ENCODE measurements at places on chromosomes 7 and 10.

DNA sequence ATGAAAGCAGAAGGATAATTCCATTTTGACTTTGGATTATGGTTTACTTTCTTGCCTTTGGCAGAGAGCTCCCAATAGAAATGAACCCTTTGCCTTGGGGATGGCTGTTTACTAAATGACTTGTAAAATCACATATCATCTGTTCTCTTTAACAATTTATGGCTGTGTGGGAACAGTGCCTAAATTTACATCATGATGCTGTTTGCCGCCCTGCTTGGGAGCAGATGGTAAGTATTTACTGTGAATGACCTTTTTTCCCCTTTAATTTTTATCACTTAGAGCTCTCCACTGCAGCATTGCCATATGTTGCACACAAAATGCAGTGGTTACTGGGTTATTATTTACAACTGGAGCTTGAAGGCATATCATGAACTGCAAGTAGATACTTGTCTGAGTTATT lies 13.4 kb downstream of the HEPACAM2 start:
- DNase-seq, result no peak

DNA sequence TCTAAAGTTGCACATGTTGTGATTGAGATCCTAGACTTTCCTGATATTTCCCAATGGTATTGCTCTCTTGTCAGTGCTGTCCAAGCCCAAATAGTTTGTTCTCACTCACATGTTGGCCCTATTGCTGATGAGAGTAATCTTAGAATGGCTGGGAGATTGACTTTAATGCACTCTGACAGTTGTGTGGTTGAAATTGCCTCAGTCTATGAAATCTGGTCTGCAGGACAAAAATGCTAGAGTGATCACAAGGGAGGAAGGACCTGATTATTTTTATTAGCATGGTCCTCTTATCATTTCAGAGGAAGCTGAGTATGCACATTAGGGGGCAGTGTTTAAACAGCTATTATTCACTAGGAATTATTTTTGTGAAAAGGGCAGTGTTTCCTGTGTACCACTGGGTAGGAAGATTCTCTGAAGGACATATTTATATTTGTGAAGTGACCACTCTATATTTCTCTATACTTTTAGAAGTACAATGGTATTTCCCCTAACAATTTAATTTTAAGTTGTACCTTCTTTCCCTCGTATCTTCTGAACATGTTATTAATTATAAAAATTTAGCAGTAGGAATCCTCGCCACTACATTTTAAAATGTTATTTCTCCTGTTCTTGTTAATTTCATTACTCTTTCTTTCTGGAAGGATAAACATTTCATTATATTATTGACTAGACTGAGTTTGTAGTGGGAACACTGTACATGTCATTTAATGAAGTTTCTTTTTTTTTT lies 64.4 kb downstream of the SUGCT start:
- DNase-seq, result no peak

DNA sequence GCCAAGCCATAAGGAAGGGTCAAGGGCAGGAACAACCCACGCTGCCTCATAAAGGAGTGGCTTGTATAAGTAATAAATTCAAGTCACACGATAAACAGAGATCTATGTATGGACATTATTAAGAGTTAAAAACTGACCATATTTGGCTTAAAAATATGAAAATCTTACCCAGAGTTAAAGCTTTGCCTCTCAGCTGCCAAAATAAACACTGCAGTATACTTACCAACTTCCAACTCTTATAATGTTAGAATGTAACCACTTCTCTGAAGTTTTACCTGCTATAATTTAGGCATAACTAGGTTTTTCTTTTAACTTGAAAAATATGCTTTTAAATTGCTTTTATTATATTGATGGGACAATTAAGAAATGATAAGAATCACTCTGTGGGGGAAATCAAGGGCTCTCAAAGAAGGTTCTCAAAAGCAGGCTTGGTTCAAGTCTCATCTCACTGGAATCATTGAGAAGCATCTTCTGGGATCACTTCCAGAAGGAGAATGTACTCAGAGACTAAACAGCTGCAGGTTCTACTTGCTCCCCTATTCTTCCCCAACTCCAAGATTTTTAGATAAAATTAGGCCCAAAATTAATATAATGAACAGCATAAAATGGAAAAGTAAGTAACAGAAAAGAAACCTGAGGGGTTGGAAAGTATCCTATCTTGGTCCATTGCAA lies 16.1 kb upstream of the CAV2 start:
- no peak for DNase-seq

GRCh38 chr7:17042211-17042610 lies 160.4 kb upstream of the AGR3 start:
- DNase-seq, result no peak

GRCh38 chr10:123808906-123809305 lies 82.7 kb downstream of the CPXM2 start:
- DNase-seq, result no peak

GRCh38 chr10:12897278-12897677 lies 104.2 kb downstream of the CCDC3 start:
- no peak for DNase-seq

GRCh38 chr7:31885171-31885570 lies 185.0 kb downstream of the PDE1C start:
- no peak for DNase-seq

DNA sequence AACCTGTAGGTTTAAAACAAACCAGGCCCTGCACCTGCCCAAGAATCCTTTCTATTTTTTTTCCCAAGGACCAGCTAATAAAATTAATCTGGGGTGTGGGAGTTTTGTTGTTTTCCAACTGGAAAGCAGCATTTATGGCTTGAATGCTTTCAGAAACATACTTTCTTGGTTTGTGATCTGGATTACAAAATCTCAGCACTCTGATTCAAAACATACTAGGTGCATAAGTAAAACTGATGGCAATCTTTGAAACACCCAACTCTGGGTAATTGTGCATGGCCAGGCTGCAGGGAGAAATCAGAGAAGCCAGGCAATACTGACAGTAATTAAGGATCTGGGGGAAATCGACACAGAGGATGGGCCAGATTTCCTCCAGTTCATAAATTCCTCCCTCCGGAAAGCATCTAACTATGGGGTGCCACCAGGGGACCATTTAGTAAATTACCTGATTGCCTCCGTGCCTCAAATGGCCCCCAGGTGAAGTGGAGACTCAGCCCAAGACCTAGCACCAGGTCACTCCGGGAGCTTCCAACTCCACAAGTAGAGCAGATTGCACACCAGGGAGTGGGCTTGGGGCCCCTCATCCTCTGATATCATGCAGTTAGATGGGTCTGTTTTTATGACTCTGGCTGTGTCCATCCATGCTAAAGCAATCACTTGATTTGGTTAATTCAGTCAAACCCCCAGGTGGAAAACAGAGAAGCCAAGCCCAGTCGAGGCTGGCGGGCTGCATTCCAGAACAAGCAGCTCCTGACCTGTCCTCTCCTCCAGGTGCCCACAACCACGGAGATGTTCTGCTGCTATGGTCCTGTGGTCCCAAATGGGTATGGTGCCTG lies 15.2 kb upstream of the C10orf53 start:
- DNase-seq, result no peak

- DNase-seq, result no peak
Observed at GRCh38 chr7:73582664-73583202, 4.4 kb upstream of the TBL2 start.

GRCh38 chr7:143345428-143345900 lies 17.0 kb downstream of the FAM131B start:
- DNase-seq, result peak; percentile 75

- DNase-seq, result no peak
Observed at GRCh38 chr7:84799106-84799505, 387.8 kb downstream of the SEMA3D start.

DNA sequence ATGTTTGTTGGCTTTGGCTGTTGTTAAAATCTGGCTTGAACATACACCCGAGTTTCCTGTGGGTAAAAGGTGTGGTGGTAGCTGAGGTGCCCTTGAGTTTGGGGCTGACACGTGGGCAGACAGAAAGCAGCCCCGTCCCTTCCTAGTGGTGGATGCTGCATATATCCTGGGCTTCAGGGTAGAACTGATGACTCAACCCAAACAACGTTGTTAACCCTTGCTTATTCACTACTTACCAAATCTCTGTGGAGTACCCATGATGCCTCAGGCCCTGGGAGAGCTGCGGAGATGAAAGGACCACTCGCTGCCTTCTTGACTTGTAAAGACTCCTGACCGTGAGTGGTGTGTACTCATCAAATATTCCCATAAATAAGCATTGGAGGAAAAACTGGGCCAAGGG lies 245.1 kb downstream of the RAB11FIP2 start:
- DNase-seq, result no peak

- DNase-seq, result no peak
Observed at GRCh38 chr7:31688372-31688771, 1.4 kb downstream of the PPP1R17 start.

DNA sequence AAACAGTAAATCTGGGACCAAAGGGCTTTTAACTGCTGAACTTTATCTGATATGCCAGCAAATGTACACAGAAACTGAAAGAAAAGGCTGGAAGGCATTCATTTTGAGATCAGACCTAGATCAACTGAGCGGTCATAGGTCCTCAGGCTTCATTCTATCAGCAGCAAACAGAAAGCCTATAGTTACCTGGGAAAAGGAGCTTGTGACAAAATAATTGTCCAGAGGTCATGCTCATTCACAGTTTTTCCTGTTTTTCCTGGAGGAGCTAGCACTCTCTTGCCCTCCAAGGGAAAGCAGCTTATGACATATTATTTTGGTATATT lies 320.2 kb downstream of the AHR start:
- DNase-seq, result no peak

DNA sequence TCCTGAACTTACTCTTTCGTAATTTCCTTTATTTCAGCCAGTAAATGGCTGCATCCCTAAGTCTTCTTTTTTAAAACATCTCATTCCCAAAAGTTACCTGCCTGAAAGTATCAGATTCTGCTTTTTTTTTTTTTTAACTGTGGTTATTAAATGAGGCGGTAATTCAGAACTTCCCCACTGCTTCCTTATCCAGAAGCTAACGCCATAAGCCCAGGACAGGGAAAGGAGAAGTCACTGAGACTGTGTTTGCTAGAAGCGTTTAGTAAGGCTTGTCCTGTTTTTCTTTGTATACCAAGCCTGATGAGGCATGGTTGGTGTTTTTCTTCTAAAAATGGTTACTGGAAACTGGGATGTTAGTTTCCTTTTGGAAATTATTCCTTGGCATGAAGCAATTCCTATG lies 197.8 kb downstream of the CELF2 start:
- no peak for DNase-seq

GRCh38 chr7:12102126-12102525 lies 109.0 kb upstream of the TMEM106B start:
- DNase-seq, result no peak

GRCh38 chr7:128005759-128006159 lies 25.5 kb downstream of the LRRC4 start:
- DNase-seq, result no peak

DNA sequence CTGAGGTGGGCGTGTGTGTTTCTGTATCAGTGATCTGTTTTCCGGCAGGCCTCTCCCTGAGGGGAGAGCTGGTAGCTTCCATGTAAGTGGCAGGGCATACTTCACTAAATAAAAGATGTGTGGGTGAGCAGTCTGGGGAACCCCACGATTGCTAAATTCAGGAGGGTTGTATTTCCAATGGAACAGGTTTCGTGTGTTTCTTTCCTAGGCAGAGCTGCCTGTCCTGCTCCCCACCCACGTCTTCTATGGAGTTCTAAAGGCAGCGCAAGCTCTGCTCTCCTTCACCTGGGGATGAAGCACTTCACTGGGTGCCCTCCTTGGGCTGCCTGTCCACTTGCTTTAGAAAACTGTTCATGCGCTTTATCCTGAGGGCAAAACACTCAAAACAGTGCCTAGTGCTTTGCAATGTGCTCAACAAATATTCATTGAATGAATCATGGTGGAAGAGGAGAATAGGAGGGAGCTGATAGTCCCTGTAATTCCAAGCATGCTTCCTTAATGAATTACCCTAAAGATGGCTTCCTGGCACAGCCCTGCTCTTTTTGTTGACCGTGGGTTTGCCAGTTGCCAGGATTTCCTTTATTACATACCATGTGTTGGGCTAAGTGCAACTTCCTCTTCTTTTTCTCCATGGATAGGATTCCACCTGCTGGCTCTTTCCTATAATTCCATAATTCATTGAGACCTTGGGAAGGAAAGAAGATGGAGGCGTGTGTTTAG lies 50.6 kb upstream of the SRPK2 start:
- DNase-seq, result peak; percentile 19

DNA sequence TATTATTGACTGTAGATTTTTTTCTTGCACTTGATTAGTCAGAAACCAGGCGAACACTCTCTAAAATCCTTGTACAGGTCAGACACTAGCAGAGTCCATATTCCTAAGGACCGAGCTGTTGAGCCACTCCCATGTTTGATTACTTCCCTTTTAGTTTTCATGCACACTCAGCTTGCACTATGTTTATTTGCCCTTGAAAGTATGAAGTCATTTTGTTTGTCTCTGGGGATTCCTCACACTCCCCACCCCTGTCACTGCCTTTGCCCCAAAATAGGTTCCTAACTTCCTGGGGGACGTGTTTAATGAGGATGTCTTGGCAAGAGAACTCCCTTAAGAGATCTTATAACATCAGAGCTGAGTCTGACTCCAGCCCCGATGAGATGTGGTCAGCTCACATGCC lies 182.1 kb downstream of the EVX1 start:
- no peak for DNase-seq

All from stimulated activated CD4-positive, alpha-beta T cell treated with anti-CD3 and anti-CD28 coated beads, Interleukin-2, amount 100 ng/mL, for 24 hours (primary cell).